Breast epithelium (tissue), 4 donors: ENCODE measurements at places on chromosomes 12 and 14. TPM values are rescaled to one million over a fixed set of nuclear protein-coding genes. Genes with fewer than 3 reads are reported as not detected.

GRCh38 chr14:96790186-96790585, 7.0 kb upstream of the VRK1 start:
- no peaks in the 10 kb centered on the region for H3K36me3 ChIP-seq
- no peaks in the 10 kb centered on the region for H3K27me3 ChIP-seq
- H3K27ac ChIP-seq = no peak overlapping the region
- no peak overlapping the region for H3K4me3 ChIP-seq
- H3K4me1 ChIP-seq = no peaks in the 10 kb centered on the region
- DNase-seq = no peak

The ACVRL1 gene
- 24.7 TPM for total RNA-seq

DNA sequence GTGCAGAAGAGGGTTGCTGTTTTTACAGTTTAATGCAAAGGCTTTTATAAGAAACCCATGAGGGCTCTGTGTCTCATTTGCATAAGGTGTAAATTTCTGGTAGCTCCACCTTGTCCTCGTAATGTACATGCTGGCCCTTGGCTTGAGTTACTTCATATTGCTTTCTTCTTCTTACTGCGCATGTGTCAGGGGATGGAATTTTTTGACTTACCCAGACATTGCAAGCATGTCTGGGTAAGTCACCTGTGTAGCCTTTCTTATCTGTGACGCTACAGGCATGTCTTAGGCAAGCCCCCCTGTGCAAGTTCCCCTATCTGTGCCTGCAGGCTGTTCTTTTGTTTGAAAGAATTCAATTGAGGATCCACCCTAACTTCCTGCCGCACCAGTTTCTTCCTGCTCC, 274.2 kb downstream of the ETNK1 start:
- H3K36me3 ChIP-seq = no peaks in the 10 kb centered on the region
- H3K4me3 ChIP-seq = no peak overlapping the region
- no peaks in the 10 kb centered on the region for H3K4me1 ChIP-seq

The SRGAP1 gene
- total RNA-seq = 29.3 TPM

DNA sequence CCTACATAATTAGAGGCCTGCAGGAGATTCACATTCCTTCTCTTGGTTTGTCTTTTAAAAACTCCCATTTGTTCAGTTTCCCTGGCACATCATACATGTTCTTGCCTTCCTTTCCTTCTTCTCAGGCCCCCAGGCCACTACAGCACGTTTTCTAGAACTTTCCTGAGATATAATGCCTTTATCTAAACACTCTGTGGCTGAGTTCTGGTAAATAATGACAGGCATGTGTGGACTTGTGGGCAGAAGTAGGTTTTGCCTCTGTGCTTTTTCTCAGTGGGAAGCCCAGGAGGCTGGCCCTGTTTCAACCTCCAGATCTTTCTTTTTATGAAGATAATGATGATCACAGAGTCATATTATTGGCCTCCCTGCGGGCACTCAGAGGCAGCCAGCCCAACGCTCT, 117.2 kb downstream of the TMX1 start:
- no peaks in the 10 kb centered on the region for H3K27me3 ChIP-seq
- DNase-seq = no peak
- no peak overlapping the region for H3K4me3 ChIP-seq
- H3K27ac ChIP-seq = peak overlapping the region; percentile 66

The CD27 gene
- total RNA-seq = 0.64 TPM

- H3K36me3 ChIP-seq = no peaks in the 10 kb centered on the region
- DNase-seq = no peak
- no peaks in the 10 kb centered on the region for H3K27me3 ChIP-seq
- no peak overlapping the region for H3K4me3 ChIP-seq
- H3K27ac ChIP-seq = no peak overlapping the region
Observed at GRCh38 chr12:96452261-96452922, 37.0 kb upstream of the CFAP54 start.

- no peak overlapping the region for H3K4me3 ChIP-seq
- DNase-seq = no peak
- no peaks in the 10 kb centered on the region for H3K4me1 ChIP-seq
- H3K27ac ChIP-seq = no peak overlapping the region
- H3K36me3 ChIP-seq = no peaks in the 10 kb centered on the region
- no peaks in the 10 kb centered on the region for H3K27me3 ChIP-seq
Observed at GRCh38 chr14:62711351-62712023, 333.8 kb downstream of the KCNH5 start.
